ENCODE measurements at places on chromosomes 16 and 17.

DNA sequence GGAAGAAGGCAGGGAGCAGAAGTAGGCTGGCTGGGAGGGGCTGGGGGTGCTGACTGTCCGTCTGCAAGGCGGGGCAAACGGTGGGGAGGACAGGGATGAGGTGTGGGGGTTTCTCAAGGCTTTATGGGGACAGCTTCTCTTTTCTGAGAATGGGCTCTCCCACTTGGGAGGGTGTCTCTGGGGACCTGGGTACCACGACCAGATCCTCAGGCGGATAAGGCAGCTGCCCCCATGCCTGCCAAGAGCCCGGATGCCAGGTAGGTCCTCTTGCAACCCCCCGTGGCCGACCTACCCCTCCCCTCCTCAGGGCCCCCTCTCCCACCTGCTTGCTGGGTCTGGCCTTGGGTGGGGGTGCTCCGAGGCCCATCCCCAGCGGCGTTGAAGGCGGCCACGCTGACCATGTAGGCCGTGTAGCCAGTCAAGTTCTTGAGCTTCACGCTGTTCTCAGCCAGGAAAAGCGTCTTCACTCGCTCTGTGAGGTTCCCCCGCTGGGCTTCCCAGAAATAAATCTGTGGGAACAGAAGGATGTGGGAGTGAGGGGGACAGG, 56.4 kb upstream of the CDC42EP4 start:
- H3K27me3 ChIP-seq: peaks cover 15% of the 10 kb centered on the region
- H3K4me1 ChIP-seq: no peaks in the 10 kb centered on the region
- DNase-seq: no peak
- no peak overlapping the region for H3K4me3 ChIP-seq

DNA sequence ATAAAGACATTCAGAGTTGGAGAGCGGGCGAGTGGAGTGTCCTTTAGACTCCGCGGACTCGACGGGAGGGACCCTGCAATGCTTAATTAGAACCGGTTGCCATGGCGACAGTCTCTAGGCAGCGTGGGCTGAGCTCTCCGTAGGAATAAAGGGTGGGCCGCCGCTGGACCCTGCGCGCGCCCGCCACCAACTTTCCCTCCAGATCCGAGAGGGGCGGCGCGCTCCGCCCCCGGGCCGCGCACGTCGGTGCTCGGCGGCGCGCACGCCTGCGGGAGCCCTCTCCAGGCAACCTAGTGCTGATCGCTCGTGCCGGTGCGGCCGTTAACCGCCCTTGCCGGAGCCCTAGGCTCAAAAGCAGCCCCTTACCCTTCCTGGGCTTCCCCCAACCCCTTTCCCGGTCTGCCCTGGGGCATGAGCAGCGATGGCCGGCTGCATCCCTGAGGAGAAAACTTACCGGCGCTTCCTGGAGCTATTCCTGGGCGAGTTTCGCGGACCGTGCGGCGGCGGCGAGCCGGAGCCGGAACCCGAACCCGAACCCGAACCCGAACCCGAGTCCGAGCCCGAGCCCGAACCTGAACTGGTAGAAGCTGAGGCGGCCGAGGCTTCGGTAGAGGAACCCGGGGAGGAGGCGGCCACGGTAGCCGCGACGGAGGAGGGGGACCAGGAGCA, at the start of gene PPM1E:
Gene PPM1E (plus strand): TSS at position 278 of the 669 bp plus-strand sequence.
- DNase-seq: no peak
- H3K27me3 ChIP-seq: peaks cover 46% of the 10 kb centered on the region
- no peaks in the 10 kb centered on the region for H3K36me3 ChIP-seq
- peak within 1 kb of the TSS; percentile 87 for H3K4me3 ChIP-seq
- H3K4me1 ChIP-seq: peaks cover 8% of the 10 kb centered on the region

GRCh38 chr17:43217614-43218087, 6.0 kb downstream of the TMEM106A start:
- DNase-seq: no peak
- peaks cover 8% of the 10 kb centered on the region for H3K4me1 ChIP-seq
- no peak overlapping the region for H3K27ac ChIP-seq

GRCh38 chr17:42676424-42677011, at the start of gene PLEKHH3:
TSS of gene PLEKHH3 (minus strand) at chr17:42676994. CDS start at chr17:42676563, 431 bp downstream.
- peaks cover 28% of the 10 kb centered on the region for H3K27me3 ChIP-seq
- H3K36me3 ChIP-seq: peaks cover 11% of the 10 kb centered on the region
- peak within 1 kb of the TSS; percentile 81 for H3K4me3 ChIP-seq

DNA sequence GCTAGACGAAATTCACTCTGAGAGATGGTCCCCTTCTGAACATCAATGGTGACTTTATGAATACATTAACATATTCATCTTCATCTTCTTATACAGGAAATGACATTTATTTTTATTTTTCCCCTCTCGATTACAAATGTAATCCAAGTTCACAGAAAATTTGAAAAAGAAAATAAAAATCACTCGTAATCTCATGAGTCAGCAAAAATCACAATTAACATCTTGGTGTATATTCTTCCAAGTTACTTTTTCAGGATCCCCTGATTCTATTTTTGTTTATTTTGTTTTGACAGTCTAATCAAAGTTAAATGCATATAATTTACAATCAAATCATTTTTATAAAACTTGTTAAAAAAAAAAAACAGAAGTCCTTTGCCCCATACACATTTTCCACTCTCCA, 27.6 kb downstream of the C16orf87 start:
- peaks cover 4% of the 10 kb centered on the region for H3K4me1 ChIP-seq
- no peak overlapping the region for H3K4me3 ChIP-seq
- no peak for DNase-seq
- H3K27ac ChIP-seq: no peak overlapping the region
- no peaks in the 10 kb centered on the region for H3K27me3 ChIP-seq

DNA sequence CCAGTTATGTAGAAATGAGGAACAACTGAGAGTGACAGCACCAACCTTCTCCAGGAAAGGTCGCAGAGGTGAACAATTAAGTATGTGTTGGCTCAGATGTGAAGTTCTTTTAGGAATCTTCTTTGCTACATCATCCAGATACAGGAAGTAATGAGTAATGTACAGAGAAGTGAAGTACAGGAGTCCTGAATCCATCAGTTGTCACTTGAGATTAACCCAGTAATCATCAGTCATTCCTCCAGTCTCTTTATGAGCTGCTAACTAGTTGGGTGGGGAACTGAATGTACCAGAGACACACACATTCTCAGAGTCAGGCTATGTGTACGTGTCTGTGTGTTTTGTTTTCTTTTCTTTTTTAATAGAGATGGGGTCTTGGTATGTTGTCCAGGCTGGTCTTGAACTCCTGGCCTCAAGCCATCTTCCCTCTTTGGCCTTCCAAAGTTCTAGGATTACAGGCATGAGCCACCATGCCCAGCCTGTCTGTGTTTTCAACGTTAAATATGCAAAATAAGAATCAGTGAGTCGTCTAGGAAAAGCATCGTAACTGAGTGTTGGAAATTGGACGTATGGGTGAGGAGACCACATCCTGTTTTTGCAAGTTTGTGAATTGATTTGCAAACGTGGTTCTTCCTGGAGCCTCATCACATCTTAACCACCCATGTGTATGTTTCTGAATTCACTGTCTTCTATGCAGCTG, 19.9 kb downstream of the ZNF200 start:
- peak overlapping the region; percentile 96 for H3K27ac ChIP-seq
- H3K27me3 ChIP-seq: no peaks in the 10 kb centered on the region
- peaks cover 17% of the 10 kb centered on the region for H3K36me3 ChIP-seq
- peak; percentile 18 for DNase-seq
- peaks cover 32% of the 10 kb centered on the region for H3K4me1 ChIP-seq

Data from effector memory CD8-positive, alpha-beta T cell (primary cell).